ENCODE measurements at places on chromosomes 13 and 19. TPM values are rescaled to one million over a fixed set of nuclear protein-coding genes. Genes with fewer than 3 reads are reported as not detected.

Gene MYO1F
- 4.8 TPM for polyA plus RNA-seq

Gene PRPF31
- polyA plus RNA-seq, result 75.2 TPM

Gene PDCD5
- 128 TPM for polyA plus RNA-seq

Gene ZNF562
- 26.2 TPM for polyA plus RNA-seq

Gene RTBDN
- not detected for polyA plus RNA-seq

Gene SIAH3
- polyA plus RNA-seq, result 0.91 TPM

Gene ARL11
- 0.28 TPM for polyA plus RNA-seq

Gene MBD3L2
- not detected for polyA plus RNA-seq

Gene SIGLECL1
- polyA plus RNA-seq, result not detected

Gene ZNF471
- 18.3 TPM for polyA plus RNA-seq

Gene CACNA1A
- polyA plus RNA-seq, result 1.7 TPM

Gene C2CD4C
- polyA plus RNA-seq, result 1.2 TPM

Gene TEX101
- polyA plus RNA-seq, result not detected

Gene AMER2
- 0.33 TPM for polyA plus RNA-seq

Gene SLITRK1
- polyA plus RNA-seq, result 0.14 TPM

Gene MISP
- polyA plus RNA-seq, result 6.5 TPM

Gene KLF16
- 6.0 TPM for polyA plus RNA-seq

Gene TINCR
- polyA plus RNA-seq, result 0.82 TPM

Gene TTYH1
- polyA plus RNA-seq, result 6.2 TPM

Gene URAD
- not detected for polyA plus RNA-seq

Gene CHST8
- polyA plus RNA-seq, result 0.12 TPM

Gene PLIN5
- polyA plus RNA-seq, result 2.3 TPM

Gene TNFSF13B
- polyA plus RNA-seq, result 0.94 TPM

Gene APOC1
- 7.5 TPM for polyA plus RNA-seq

Gene KIRREL2
- polyA plus RNA-seq, result 10.4 TPM

Gene PGLYRP2
- 0.07 TPM for polyA plus RNA-seq

Gene PRTN3
- polyA plus RNA-seq, result 0.32 TPM

Gene ZNF583
- polyA plus RNA-seq, result 9.3 TPM

Gene SELENOV
- 3.8 TPM for polyA plus RNA-seq

All from right renal cortex interstitium (tissue), 3 donors.